NCI-H1105 (cell line): ENCODE measurements at places on chromosomes 1 and 21.
A peak's percentile ranks its signal among the peaks of the same experiment; 100 is the strongest.

DNA sequence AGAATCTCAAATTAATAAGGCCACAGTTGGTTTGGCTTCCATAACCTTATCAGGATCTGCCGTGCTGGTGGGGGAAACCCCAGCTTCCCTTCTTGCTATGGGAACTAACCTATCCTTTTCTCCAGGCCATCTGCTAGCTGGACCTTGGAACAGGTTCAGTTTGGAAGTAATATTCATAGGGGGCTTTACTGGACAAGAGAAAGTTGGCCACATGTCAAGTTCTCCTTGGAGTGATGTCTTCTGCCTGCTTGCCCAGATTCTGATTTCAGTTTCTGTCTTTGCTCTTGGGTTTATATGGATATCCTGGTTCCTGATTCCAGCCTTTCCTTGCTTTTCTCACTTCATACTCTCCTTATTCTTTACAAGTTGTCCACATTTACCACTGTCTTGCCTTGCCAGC is 279.6 kb downstream of the ASTN1 start:
- DNase-seq: no peak

- no peak for DNase-seq
Measured at GRCh38 chr1:41467673-41468072, 16.8 kb downstream of the EDN2 start.

GRCh38 chr1:39524591-39525365 is 33.3 kb downstream of the BMP8A start:
- DNase-seq: no peak

DNA sequence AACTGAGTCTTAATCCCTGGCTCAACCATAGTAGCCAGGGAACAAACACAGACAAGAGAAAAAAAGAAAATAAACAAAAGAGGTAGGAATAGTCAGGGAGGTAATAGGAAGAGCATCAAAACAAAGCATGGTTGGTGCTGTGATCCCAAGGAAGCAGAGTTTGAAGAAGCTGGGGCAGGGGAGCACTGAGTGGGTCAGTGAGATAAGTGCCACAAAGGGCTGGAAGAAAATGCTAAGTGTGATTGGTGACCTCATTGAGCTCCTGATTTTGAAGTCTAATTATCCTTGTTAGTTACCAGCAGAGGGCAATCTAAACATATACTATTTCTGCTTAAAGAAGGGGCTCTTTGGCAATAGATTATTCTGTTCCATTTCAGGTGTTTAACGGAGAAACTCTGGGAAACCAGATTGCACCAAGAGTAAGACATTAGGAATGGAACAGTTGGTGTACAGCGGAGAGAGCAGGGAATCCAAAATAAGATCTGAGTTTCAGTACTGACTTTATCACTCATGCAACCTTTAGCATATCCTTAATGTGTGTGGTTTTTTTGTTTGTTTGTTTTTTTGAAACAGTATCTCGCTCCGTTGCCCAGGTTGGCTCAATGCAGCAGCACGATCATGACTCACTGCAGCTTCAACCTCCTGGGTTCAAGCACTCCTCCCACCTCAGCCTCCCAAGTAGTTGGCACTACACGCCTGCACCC is 30.7 kb upstream of the KIAA1614 start:
- DNase-seq: peak; percentile 45

DNA sequence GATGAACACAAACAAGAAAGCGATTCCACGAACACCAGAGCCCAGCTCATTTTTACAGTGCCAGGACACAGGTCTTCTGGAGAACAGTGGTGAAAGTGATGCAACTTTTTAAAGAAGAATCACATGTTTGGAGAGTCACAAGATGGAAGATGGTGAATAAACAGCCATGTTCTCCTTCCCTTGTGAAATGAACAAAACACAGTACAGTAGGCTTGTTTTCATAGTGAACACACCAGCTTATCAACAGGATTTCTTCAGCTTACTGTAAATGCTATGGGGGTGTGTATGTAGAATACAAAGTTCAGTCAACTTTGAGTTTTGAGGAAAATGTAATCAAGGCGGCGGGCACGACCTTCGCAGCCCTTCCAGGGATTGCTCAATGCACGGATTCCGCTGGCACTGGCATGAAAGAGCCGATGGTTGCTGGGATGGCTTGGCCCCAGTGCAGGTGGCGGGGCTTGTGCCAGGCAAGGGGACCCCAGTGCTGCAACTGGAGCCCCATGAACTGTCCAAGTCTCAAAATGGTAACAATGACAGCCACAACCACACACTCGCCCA is 9.7 kb downstream of the TMPRSS3 start:
- DNase-seq: no peak
